ENCODE measurements at places on chromosomes 13 and 19.

DNA sequence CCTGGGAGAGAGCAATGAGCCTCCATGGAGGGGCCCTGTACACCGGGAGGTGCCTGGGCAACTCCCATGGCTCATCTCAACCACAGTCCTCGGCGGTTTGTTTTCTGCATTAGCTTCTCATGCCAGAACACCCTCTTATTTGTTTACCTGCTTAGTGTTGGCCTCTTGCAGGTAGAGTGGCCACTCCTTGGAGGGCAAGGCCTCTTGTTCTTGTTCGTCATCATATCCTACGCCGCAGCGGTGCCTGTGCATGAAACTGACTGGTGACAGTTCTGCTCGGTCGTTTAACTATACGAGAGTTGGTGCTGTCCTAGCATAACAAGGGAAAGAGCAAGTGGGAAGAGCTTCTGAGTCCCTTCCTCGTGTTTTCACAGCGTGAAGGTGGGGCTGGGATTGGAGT lies 40.5 kb upstream of the RNF113B start:
- no peak for DNase-seq

GRCh38 chr13:27967736-27968315 lies 1.3 kb downstream of the CDX2 start:
- DNase-seq = no peak

GRCh38 chr13:89828506-89828905 lies 1519.0 kb upstream of the MIR17HG start:
- no peak for DNase-seq

DNA sequence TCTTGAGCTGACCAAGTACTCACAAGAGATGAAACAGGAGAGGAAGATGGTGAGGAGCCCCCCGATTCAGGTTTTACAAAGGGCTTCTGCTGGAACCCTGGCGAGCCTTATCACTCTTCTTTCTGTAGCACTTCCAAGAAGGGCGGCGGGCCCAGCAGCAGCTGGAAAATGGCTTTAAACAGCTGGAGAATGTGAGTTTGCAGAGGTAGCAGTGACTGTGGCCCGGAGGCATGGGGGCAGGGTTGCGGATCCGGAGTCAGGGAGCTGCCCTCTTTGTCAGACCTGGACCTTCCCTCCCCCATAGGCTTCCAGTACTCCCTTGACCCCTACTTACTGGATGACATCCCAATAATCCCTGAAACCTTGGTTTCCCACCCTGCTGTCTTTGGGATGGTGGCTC lies 3.6 kb downstream of the TRIP10 start:
- DNase-seq = no peak

DNA sequence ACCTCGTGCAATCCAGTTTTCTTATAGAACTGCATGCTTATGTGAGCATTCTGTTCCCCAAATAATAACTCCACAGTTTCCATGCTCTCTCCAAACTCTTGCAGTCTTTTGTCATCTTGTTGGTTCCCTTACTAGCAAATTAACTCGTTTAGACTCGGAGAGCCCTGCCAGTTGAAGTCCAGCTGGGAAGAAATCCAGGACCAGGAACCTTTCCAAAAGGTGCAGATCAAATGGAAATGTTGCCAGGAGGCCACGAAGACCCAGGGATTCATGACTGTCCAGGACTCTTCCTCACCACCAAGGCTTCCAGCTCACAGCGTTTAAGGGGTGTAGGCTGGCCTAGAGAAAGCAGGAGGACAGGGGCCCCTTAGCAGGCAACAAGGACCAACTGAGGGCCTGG lies 2.1 kb upstream of the TDRD12 start:
- no peak for DNase-seq

GRCh38 chr19:53157626-53158025 lies 1.2 kb downstream of the ZNF347 start:
- DNase-seq = no peak

GRCh38 chr13:30847650-30848307 lies 58.3 kb upstream of the MEDAG start:
- no peak for DNase-seq

DNA sequence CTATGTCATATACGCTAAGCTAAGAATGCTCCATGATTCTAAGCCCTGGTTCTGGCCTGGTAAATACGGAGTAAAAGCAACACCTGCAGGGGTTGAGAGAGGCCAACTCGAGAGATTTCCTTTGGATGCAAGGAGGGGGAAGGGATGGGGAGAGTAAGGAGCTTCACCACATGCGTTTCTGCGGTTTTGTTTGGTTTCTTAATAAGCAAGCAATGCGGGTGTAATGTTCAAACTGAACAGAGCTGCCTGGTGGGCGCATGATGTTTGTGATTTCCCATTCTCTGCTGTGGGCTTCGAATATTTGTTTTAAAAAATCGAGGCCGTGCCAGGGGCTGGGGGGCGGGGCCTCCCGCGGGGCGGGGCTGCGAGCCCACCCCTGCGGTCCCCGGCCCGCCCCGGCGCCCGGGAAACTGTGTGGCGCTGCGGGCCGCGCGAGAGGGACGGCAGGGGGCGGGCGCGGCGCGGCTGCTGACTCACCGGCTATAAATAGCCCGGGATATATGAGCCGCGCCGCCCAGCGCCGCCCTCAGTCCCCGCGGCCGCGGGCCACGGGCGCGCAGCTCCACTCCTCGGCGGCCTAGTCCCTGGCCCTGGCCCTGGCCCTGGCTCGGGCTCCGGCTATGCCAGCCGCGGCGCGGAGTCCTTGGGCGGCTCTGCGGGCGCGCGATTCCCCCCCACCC lies 5.1 kb downstream of the BBC3 start:
- peak; percentile 68 for DNase-seq

GRCh38 chr13:37429976-37430375 lies 168.6 kb downstream of the POSTN start:
- DNase-seq = no peak

DNA sequence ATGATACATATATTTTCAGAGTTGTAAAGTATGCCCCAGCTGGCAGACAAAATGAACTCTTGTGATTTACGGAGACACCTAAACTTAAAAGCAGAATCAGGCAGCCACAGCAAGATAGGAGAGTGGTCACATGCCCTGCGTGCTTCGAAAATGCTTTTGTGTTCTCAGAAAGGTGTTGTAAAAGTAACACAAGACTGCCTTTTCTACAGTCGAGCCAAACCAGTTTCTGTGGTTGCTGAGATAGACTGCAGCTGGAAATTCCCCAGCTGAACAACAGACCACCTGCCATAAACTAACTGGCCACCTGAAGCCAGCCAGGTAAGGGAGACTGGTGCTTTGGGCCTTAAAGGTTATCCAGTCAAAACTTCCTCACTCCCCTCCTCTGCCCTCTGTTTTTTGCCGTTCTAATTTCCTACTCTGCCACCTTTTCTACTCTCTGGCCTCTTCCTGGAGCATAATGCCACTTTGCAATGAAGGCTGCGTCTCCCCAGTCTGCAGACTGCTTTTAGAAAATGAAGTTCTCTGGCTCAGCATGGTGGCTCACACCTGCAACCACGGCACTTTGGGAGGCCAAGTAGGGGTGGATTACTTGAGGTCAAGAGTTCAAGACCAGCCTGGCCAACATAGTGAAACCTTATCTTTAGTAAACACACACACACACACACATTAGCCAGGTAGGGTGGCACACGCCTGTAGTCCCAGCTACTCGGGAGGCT lies 381.2 kb upstream of the SLITRK1 start:
- no peak for DNase-seq

DNA sequence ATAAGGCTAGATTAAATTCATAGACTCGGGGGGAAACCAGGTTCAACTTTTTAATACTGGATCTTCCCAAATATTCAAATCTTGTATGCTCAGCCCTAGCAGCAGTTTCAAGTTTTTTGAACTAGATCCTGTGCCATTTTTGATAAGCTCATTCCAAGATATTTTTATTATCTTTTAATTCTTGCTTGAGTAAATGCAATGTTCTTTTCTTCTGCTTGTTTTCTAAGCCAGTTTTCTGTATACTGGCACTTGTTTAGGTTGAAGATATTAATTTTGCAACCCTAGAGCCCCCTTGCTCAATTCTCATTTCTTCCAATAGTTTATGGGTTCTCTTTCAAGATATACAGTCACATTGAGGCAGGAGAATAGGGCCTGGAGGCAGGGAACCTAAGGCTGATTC lies 13.1 kb upstream of the PNMA8C start:
- DNase-seq = no peak

DNA sequence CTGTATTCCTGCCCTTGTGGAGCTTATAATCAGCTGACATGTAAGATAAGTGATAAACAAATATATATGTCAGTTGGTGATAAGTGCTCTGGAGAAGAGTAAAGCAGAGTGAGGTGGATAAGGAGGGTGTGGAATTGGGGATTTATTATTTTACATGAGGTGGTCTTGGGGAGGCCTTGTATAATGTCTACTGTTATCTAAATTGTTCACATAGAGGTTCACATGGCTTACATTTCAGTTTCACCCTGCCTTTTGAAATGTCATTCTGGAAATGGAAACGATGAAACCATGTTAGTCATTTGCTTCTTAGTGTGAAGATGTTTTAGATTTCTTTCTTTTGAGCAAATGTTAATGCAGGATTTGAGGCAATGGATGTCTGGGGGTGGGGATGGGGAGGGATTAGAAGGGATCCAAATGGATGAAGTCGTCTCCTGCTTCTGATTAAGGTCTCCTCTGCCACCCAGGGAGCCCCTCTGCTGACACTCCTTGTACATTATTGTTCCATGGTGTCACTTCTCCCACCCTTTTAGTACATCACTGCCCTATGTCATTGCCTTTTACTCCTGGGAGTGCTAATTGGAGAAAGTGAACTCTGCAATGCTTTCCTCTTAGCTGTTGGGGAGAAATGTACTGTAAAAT lies 14.0 kb downstream of the B3GLCT start:
- no peak for DNase-seq

- no peak for DNase-seq
Measured at GRCh38 chr13:44012910-44013757, 133.4 kb downstream of the LACC1 start.

- no peak for DNase-seq
Measured at GRCh38 chr19:21586311-21587116, 81.1 kb downstream of the ZNF429 start.

DNA sequence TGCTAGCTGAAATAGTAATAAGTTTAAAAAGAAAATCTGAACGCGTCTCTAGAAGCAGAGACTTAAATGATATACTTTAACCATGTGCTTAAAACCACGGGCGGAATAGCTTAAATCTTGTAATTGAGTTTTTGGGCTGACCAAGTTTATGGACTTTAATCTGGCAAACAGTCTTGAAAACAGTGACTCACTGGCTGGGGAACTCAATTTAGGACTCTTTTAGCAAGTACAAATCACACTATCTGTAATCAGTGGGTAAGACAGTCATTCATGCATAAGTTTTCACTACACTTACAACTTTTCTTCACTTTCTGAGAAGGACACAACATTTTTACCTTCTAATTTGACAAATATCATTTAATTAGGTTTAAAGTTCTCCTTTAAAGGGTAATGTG lies 26.8 kb downstream of the ZNF627 start:
- DNase-seq = no peak

- DNase-seq = no peak
Measured at GRCh38 chr13:32746474-32746873, 160.2 kb downstream of the PDS5B start.

DNA sequence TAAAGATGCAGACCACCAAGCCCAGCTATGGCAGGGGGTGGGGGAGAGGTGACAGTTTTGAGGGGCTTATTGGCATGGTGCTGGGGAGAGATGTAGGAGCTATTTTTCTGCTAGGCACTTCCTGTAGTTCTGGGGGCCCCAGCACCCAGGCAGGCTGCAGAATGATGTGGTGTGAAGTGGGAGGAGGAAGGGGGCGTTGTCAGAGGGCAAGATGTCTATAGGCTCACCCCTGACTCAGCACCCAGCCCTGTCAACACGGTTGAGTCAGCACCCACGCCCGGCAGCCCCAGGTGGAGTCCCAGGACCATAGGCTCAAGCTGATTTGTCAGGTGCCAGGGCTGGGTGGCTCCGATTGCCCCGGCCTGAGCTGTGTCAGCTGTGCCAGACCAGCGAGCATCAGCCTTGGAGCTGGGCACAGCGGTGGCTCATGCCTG lies 5.8 kb downstream of the KLF2 start:
- no peak for DNase-seq

DNA sequence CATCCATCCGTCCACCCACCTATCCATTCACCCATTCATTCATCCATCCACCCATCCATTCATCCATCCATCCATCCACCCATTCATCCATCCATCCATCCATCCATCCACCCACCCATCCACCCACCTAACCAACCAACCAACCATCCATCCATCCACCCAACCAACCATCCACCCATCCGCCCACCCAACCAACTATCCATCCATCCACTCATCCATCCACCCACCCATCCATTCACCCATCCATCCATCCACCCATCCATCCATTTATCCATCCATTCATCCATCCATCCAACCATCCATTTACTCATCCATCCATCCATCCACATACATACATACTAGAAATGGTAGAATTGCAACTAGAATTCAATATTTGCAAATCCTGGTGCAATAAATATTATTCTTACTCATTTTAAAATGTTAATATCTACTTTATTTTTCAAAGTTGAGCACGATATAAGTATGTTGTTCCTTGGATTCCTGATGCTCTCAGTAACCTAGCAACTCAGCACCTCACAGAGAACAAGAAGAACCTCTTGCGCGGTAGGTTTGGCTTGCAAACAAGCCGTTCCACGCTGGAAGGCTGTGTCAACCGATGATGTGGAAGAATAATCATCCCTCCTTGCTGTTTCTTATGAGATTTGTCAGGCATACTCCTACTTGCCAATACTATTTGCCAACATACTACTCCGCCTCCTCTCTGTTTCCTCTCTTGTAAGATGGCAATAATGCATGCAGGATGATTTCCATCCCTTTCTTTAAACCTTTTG lies 111.7 kb downstream of the GNG7 start:
- DNase-seq = no peak

GRCh38 chr19:7505682-7506384 lies 10.1 kb upstream of the ZNF358 start:
- DNase-seq = no peak

- peak; percentile 19 for DNase-seq
Measured at GRCh38 chr19:34096020-34096915, 76.0 kb upstream of the LSM14A start.

GRCh38 chr13:39379118-39379517 lies 223.9 kb downstream of the LHFPL6 start:
- DNase-seq = no peak

GRCh38 chr19:55384131-55384919 lies at the start of gene TMEM238:
TSS of gene TMEM238 (minus strand) at chr19:55384292. CDS start at chr19:55384259, 33 bp downstream.
- DNase-seq = no peak

- DNase-seq = no peak
Measured at GRCh38 chr19:38840583-38840968, 9.0 kb upstream of the ECH1 start.

- no peak for DNase-seq
Measured at GRCh38 chr13:43629691-43630480, 156.9 kb downstream of the ENOX1 start.

DNA sequence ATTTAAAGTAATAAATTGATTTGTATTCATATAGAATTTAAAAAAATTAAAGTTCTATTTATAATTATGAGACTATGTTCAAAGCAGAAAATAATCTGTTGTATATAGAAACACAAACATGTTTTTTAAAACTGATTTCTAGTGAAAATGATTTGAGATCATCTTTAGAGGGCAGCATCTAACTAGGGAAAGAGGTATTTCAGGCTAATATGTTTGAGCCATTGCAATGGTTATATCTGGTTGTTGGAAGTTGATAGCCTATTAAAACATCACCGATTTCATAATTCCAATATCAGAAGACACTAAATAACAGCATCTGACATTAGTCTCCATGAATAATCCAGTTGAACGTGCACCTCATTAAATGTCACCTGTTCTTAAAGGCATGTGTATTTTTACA lies 79.8 kb upstream of the SLITRK6 start:
- DNase-seq = no peak

Data from NCI-H1092 (cell line).